Stimulated activated naive B cell treated with anti-CD40 and anti-IgM and Interleukin-4, amounts not matched to agents 10 μg/mL and 1 μg/mL and 100 μg/mL, for 72 hours (primary cell): ENCODE measurements at places on chromosomes 3 and 15.

GRCh38 chr3:12317914-12318313 is 29.0 kb downstream of the PPARG start:
- no peak overlapping the region for H3K4me3 ChIP-seq
- DNase-seq, result no peak
- H3K27ac ChIP-seq, result no peak overlapping the region
- H3K4me1 ChIP-seq, result peaks cover under 1% of the 10 kb centered on the region
- H3K36me3 ChIP-seq, result no peaks in the 10 kb centered on the region

- no peak overlapping the region for H3K4me3 ChIP-seq
- DNase-seq, result no peak
- no peaks in the 10 kb centered on the region for H3K36me3 ChIP-seq
- H3K4me1 ChIP-seq, result no peaks in the 10 kb centered on the region
Measured at GRCh38 chr3:77321646-77322045, 281.7 kb downstream of the ROBO2 start.

DNA sequence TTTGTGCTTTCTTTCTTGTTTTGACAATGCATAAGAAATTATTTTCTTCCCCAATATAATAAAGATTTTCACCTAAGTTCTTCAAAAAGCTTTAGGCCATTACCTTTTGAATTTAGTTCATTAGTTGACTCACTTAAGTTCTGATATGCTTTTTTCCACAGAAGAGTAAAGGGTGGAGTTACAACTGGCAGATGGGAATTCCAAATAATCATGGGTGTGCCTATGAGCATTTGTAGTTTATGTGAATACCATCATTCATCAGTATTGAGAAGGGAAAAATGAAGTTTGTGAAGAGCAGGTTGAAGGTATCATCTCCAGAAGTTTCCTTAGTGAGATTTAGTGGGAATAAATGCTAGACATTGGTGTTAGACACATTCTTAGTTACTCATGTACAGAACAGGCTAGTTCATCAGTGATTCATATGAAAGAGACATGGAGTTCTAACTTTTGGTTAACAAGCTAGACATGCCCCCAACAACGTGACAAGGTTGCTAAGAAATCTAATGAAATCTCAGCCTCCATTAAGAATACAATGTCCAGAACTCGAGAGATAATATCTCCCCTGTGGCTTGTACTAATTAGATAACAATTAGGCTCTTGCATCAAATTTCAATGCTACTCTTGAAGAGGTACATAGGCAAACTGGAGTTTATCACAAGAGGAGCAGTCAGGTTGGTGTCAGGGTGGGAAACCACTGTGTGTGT is 16.9 kb upstream of the ALCAM start:
- H3K27me3 ChIP-seq, result peaks cover 13% of the 10 kb centered on the region
- peaks cover 26% of the 10 kb centered on the region for H3K4me1 ChIP-seq
- DNase-seq, result no peak
- no peaks in the 10 kb centered on the region for H3K36me3 ChIP-seq

- H3K27me3 ChIP-seq, result no peaks in the 10 kb centered on the region
- no peak for DNase-seq
- no peak overlapping the region for H3K4me3 ChIP-seq
- peaks cover 5% of the 10 kb centered on the region for H3K4me1 ChIP-seq
- no peak overlapping the region for H3K27ac ChIP-seq
Measured at GRCh38 chr3:98846101-98846500, 55.4 kb downstream of the DCBLD2 start.

DNA sequence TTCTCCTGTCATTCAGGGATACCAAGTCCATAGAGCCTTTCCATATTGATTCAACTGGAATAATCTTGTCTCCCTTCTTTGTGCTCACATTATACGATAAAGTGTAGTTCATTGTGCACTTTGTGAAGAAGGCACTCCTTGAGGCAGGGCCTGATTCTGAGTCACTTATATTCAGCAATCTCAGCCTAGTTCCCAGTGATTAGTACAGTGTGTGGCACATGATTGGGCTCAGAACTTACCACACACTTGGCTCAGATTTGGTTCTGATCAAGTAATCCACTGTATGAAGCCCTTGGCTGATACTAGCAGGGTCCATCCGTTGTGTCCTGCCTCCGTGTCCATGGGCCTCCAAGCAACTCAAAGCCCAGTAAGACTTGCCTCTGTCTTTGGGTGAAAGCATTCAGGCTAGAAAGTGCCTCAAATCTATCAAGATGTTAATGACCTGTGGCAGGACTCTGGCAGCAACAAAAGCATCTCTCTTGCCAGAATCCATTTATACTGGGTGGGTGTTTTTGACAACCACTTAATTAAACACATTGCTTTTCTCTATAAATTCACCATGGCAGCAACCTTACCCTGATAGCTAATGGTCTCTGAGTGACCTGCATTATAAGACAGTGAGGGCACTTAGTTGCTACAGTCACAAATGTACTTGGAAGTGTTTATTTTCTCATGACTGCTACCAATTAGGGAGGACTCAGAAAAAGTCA is 51.3 kb downstream of the TPRG1 start:
- H3K4me1 ChIP-seq, result no peaks in the 10 kb centered on the region
- H3K27ac ChIP-seq, result no peak overlapping the region
- H3K4me3 ChIP-seq, result no peak overlapping the region
- no peaks in the 10 kb centered on the region for H3K36me3 ChIP-seq
- no peak for DNase-seq

GRCh38 chr3:171691485-171691884 is 118.8 kb downstream of the PLD1 start:
- H3K4me1 ChIP-seq, result peaks cover 7% of the 10 kb centered on the region
- H3K4me3 ChIP-seq, result no peak overlapping the region
- H3K27ac ChIP-seq, result no peak overlapping the region
- no peak for DNase-seq
- no peaks in the 10 kb centered on the region for H3K27me3 ChIP-seq
- H3K36me3 ChIP-seq, result no peaks in the 10 kb centered on the region

- H3K27ac ChIP-seq, result no peak overlapping the region
- no peak overlapping the region for H3K4me3 ChIP-seq
- peaks cover 34% of the 10 kb centered on the region for H3K36me3 ChIP-seq
- no peaks in the 10 kb centered on the region for H3K27me3 ChIP-seq
- DNase-seq, result no peak
- peaks cover 6% of the 10 kb centered on the region for H3K4me1 ChIP-seq
Measured at GRCh38 chr3:133599280-133599679, 25.8 kb downstream of the CDV3 start.

- no peak overlapping the region for H3K4me3 ChIP-seq
- no peak overlapping the region for H3K27ac ChIP-seq
- no peak for DNase-seq
- peaks cover 2% of the 10 kb centered on the region for H3K36me3 ChIP-seq
- H3K27me3 ChIP-seq, result peaks cover 71% of the 10 kb centered on the region
- H3K4me1 ChIP-seq, result peaks cover 6% of the 10 kb centered on the region
Measured at GRCh38 chr3:181728470-181729340, 17.0 kb downstream of the SOX2 start.

DNA sequence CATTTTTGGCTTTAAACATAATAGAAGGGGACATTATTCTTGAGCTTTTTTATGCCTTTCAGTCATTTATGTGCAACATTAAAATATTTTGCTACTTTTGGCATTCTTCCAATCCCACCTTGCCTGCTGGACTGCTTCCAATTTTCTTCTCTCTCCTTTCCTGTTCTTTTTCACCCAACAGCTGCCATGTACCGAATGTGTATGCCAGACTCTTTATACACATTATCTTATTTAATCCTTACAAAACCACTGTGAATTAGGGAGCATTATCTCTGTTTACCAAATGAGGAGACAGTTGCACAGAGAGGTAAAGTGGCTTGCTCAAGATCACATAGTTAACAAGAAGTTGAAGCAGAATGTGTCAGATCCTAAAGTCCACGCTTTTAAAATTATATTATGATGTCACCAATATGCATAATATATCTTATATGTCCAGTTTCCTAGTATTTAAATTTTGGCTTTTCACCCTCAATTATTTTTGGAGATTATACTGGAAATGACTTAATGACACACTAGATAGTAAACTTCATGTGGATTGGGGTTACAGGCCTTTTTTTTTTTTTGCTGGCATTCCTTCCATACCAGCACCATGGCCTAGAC is 231.5 kb downstream of the THRB start:
- no peak for DNase-seq
- H3K4me3 ChIP-seq, result no peak overlapping the region
- H3K27me3 ChIP-seq, result peaks cover 4% of the 10 kb centered on the region
- no peaks in the 10 kb centered on the region for H3K36me3 ChIP-seq
- H3K4me1 ChIP-seq, result no peaks in the 10 kb centered on the region

GRCh38 chr15:42453826-42454225 is 37.1 kb downstream of the ZNF106 start:
- no peak overlapping the region for H3K27ac ChIP-seq
- no peak overlapping the region for H3K4me3 ChIP-seq
- H3K27me3 ChIP-seq, result no peaks in the 10 kb centered on the region
- DNase-seq, result no peak
- peaks cover 18% of the 10 kb centered on the region for H3K4me1 ChIP-seq
- peaks cover 38% of the 10 kb centered on the region for H3K36me3 ChIP-seq

DNA sequence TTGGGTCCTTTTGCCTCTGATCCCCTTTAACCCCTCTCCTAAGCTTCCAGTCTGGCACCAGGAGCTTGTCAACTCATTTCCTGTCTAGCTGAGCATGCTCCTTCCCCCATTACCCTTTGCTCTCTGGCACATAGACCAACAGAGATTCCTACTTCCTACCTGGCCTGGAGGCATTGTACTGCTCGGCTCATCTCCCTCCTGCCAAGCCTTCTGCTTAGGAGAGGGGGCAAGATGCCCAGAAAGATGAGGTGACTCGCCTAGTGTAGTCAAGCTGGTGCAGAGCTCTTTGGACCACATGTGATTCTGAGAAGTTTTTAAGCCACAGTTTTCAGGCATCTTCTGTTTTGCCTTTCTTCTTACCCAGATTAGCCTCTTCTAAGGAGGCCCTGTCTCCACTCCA is 95.4 kb downstream of the ZNF621 start:
- H3K27ac ChIP-seq, result no peak overlapping the region
- H3K4me1 ChIP-seq, result peaks cover 25% of the 10 kb centered on the region
- no peak for DNase-seq
- no peaks in the 10 kb centered on the region for H3K36me3 ChIP-seq
- H3K27me3 ChIP-seq, result peaks cover 23% of the 10 kb centered on the region

- H3K27ac ChIP-seq, result peak overlapping the region; percentile 91
- DNase-seq, result peak; percentile 72
- H3K27me3 ChIP-seq, result no peaks in the 10 kb centered on the region
- H3K4me1 ChIP-seq, result no peaks in the 10 kb centered on the region
- peak overlapping the region; percentile 69 for H3K4me3 ChIP-seq
Measured at GRCh38 chr15:67085818-67086636, 20.6 kb downstream of the SMAD3 start.

DNA sequence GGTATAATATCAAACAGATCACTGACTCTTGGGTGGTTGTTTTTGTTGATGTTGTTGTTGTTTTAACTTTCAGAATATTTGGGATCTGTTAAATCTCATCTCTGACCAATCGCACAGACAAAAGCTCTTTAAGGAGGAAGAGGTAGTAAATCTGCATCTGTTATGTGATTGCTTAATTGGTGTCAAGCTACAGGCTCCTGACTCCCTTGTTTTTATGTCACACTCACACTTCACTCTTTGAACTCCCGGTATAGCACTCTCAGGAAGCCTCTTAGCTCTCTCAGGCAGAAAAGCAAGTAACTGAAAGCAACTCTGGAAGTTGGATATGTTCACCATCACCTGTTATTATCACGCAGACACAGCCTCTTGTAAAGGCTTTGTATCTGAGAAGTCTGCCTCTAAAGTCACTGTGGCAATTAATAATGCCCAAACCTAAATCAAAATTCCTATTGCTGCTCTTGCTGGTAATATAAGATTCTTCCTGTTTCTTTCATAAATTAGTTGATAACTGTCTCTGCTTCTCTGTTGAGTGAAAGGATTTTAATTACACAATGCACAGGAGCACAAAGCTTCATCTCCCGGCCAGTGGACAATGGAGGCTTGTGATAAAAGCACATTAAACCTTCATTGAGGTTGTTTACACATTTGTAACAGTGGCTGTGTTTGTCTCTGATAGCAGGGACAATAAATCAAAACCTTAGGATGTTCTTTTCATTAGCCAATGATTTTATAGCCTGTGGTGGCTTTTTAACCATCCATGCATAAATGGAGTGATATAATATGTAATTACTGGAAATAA is 576.7 kb downstream of the MFSD1 start:
- no peak for DNase-seq
- H3K4me3 ChIP-seq, result no peak overlapping the region
- no peak overlapping the region for H3K27ac ChIP-seq

DNA sequence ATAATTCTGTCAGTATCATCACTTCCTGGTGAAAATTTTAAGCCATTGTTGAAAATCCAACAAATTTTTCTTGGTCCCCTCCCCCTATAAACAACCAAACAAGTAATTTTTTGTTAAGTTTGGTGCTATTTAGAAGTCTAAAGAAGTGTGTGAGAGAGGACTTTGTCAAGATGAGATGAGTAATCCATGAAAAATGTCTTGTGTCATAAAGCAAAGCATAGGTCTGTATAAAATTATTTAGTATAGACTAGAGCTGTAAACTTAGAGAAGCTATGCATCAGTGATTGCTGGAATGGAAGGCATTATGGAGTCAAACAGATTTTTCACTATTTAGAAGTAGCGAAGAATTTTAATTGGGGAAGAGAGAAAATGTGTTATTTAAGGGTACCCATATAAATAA is 31.4 kb downstream of the MAPK6 start:
- H3K27ac ChIP-seq, result no peak overlapping the region
- no peaks in the 10 kb centered on the region for H3K27me3 ChIP-seq
- peaks cover 13% of the 10 kb centered on the region for H3K4me1 ChIP-seq
- no peak for DNase-seq
- no peak overlapping the region for H3K4me3 ChIP-seq
- peaks cover 26% of the 10 kb centered on the region for H3K36me3 ChIP-seq

DNA sequence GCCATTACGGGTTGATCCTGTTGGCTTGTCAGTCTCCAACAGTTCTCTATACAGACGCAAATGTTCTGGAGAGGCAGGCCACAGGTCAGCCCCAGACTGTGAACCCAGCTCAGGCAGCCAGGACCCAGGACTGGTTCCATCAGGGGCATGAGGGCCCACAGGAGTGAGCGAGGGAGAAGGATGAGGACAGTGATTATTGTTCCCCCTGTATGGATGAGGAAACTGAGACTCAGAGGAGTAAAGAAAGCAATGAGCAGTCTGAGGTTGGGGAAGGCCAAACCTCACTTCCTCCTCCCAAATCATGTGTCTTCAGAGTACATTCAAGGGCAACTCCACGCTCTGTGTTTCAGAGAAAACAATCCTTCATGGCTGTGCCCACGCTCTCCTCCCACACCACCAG is 121.9 kb downstream of the RPLP1 start:
- peaks cover 49% of the 10 kb centered on the region for H3K27me3 ChIP-seq
- DNase-seq, result no peak
- H3K4me3 ChIP-seq, result no peak overlapping the region
- H3K4me1 ChIP-seq, result peaks cover 14% of the 10 kb centered on the region

- peaks cover 33% of the 10 kb centered on the region for H3K27me3 ChIP-seq
- H3K27ac ChIP-seq, result no peak overlapping the region
- H3K4me1 ChIP-seq, result peaks cover under 1% of the 10 kb centered on the region
- H3K4me3 ChIP-seq, result no peak overlapping the region
Measured at GRCh38 chr15:57873564-57874209, 167.2 kb downstream of the POLR2M start.
